ENCODE measurements at places on chromosomes 4 and X. TPM values are rescaled to one million over a fixed set of nuclear protein-coding genes. Genes with fewer than 3 reads are reported as not detected.

- no peak overlapping the region for H3K27ac ChIP-seq
- H3K4me1 ChIP-seq: no peaks in the 10 kb centered on the region
- no peak for DNase-seq
- H3K27me3 ChIP-seq: peaks cover 5% of the 10 kb centered on the region
- H3K4me3 ChIP-seq: no peak overlapping the region
These were observed 43.3 kb upstream of the PPM1K start for GRCh38 chr4:88327665-88328064.

- no peak for DNase-seq
- H3K27me3 ChIP-seq: no peaks in the 10 kb centered on the region
- no peak overlapping the region for H3K4me3 ChIP-seq
- no peaks in the 10 kb centered on the region for H3K4me1 ChIP-seq
These were observed 58.4 kb upstream of the NEIL3 start for GRCh38 chr4:177251237-177251636.

DNA sequence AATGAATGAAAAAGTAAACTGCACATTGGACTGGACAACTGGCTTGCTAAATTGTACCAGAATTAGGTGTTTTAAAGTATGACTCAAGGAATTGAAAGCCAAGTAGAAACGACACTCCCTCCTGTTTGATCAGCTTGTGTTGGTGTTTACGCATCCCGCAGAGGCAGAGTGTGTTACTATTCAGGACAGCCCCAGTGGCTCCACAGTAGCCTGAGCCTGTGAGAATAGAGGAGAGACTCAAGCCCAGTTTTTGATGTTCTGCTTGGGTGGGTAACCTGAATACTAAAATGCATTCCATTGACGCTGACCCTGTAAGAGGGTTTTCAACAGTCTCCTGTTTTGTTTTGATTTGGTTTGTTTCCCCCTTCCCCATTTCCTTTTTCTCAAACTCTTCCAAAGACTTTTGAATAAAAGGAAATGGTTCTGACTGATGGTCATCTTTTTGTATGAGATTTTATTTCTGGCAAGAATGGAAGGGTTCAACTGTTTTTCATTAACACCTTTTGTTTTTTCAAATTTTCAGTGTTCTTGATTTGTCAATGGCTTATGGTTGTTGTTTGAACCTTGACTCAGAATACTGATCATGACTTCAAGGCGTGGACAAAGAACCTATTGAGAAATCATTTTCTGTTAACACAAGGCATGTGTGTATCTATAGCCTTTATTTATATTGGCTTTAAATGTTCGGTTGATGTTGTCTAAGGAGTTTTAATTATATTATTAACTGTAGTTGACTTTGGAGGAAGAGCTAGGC is 10.2 kb downstream of the ADGRL3 start:
- no peak for DNase-seq
- H3K36me3 ChIP-seq: no peaks in the 10 kb centered on the region
- no peaks in the 10 kb centered on the region for H3K4me1 ChIP-seq
- no peaks in the 10 kb centered on the region for H3K27me3 ChIP-seq

DNA sequence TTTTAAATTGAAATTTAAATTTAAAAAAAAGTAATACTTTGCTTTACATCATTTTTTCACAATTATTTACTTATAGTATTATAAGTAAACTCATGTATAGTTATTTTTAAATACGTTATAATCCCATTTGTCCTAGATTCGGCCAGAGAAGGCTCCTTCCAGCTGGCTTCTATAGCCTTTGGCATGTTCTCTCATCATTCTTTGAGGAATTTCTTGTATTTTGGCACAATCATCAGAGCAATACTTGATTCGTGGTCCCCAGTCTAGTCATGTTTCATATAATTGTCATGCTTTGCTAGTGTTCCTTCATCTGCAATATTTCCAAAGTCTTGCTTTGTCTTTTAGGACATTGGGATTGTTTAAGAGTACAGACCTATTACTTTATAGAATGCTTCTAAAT is 1037.9 kb upstream of the AGA start:
- H3K4me3 ChIP-seq: no peak overlapping the region
- H3K36me3 ChIP-seq: no peaks in the 10 kb centered on the region
- no peak overlapping the region for H3K27ac ChIP-seq
- no peaks in the 10 kb centered on the region for H3K4me1 ChIP-seq
- no peaks in the 10 kb centered on the region for H3K27me3 ChIP-seq
- DNase-seq: no peak

- H3K36me3 ChIP-seq: no peaks in the 10 kb centered on the region
- no peaks in the 10 kb centered on the region for H3K27me3 ChIP-seq
- H3K27ac ChIP-seq: no peak overlapping the region
- H3K4me3 ChIP-seq: no peak overlapping the region
- no peaks in the 10 kb centered on the region for H3K4me1 ChIP-seq
These were observed 1206.1 kb downstream of the ARAP2 start for GRCh38 chr4:35038079-35038805.

DNA sequence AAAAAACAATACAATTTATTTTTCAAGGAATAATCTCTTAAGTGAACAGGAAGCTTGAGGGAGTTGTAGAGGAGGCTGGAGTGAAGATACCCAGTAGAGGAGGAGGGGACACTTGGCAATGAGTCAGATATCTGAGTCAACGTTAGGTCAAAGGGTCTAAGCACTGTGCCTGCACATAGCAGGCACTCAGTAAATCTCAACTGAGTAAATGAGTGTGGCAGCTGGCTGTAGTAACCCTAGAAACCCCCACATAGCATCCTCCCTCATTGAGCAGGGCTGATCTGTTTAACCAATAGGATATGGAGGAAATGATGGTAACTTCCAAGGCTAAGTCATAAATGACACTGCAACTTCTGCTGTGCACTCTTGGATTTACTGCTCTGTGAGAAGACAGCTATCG is 186.0 kb upstream of the FAM241A start:
- H3K4me3 ChIP-seq: no peak overlapping the region
- DNase-seq: peak; percentile 10
- no peaks in the 10 kb centered on the region for H3K27me3 ChIP-seq
- H3K4me1 ChIP-seq: no peaks in the 10 kb centered on the region
- no peak overlapping the region for H3K27ac ChIP-seq

- H3K36me3 ChIP-seq: no peaks in the 10 kb centered on the region
- no peak overlapping the region for H3K4me3 ChIP-seq
- DNase-seq: no peak
- no peaks in the 10 kb centered on the region for H3K4me1 ChIP-seq
- H3K27ac ChIP-seq: no peak overlapping the region
These were observed 207.2 kb downstream of the ARAP2 start for GRCh38 chr4:36037127-36037526.

DNA sequence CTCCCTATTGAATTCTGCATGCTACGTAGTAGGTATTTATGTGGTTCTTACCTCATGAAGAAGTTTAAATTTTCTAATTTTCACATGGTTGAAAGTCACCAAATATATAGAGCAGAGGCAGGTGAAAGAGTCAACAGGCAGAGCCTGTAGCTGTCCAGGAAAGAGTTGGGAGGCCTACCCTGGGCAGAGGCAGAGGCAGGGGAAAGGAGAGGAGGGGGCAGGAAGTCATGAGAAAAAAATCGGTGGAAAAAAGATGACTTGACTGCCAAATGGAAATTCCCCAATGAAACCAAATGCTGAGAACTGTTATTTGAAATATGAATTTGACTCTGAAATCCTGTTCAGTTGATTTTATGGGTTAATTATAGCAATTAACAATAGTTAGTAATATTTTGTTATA is 23.1 kb upstream of the GPR34 start:
- no peak overlapping the region for H3K4me3 ChIP-seq
- peaks cover 2% of the 10 kb centered on the region for H3K4me1 ChIP-seq
- no peaks in the 10 kb centered on the region for H3K36me3 ChIP-seq
- H3K27me3 ChIP-seq: no peaks in the 10 kb centered on the region

- peak; percentile 76 for DNase-seq
- no peak overlapping the region for H3K4me3 ChIP-seq
These were observed 41.1 kb downstream of the LUZP4 start for GRCh38 chrX:115330498-115331168.

GRCh38 chr4:16875487-16875886 is 23.0 kb downstream of the LDB2 start:
- 0 out of 2 replicates have a peak, but pooled peaks cover 1% of the 10 kb centered on the region for H3K4me1 ChIP-seq
- DNase-seq: peak; percentile 94
- peaks cover 2% of the 10 kb centered on the region for H3K36me3 ChIP-seq
- H3K4me3 ChIP-seq: no peak overlapping the region
- no peak overlapping the region for H3K27ac ChIP-seq

GRCh38 chr4:21517126-21517859 is 431.3 kb downstream of the KCNIP4 start:
- no peaks in the 10 kb centered on the region for H3K4me1 ChIP-seq
- no peak overlapping the region for H3K27ac ChIP-seq

DNA sequence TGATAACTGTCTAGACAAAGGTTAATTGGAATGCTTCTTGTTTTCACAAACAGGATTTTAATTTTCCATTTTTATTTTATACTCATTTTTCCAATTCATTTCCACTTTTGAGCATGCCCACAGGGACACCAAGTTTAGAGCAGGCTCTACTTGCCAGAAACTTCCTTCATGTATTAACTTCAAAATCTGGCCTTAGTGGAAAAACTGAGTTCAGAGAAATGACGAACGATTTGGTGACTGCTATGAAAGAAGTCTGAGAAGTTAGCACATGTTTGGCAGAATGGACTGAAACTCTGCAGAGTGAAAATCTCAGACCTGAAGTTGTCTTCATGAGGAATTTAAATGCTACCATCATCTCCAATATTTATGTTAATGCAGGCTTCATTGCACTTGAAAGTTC is 214.1 kb downstream of the THOC2 start:
- no peaks in the 10 kb centered on the region for H3K27me3 ChIP-seq
- no peak for DNase-seq
- H3K27ac ChIP-seq: no peak overlapping the region
- H3K4me3 ChIP-seq: no peak overlapping the region
- no peaks in the 10 kb centered on the region for H3K4me1 ChIP-seq
- no peaks in the 10 kb centered on the region for H3K36me3 ChIP-seq

GRCh38 chr4:128322986-128323385 is 35.4 kb upstream of the PGRMC2 start:
- no peak overlapping the region for H3K4me3 ChIP-seq
- no peaks in the 10 kb centered on the region for H3K36me3 ChIP-seq
- H3K4me1 ChIP-seq: peaks cover 22% of the 10 kb centered on the region
- peak overlapping the region; percentile 71 for H3K27ac ChIP-seq
- no peaks in the 10 kb centered on the region for H3K27me3 ChIP-seq

GRCh38 chr4:26281881-26282280 is 38.9 kb upstream of the RBPJ start:
- peak; percentile 83 for DNase-seq
- H3K27ac ChIP-seq: peak overlapping the region; percentile 79
- H3K4me1 ChIP-seq: peaks cover 5% of the 10 kb centered on the region

DNA sequence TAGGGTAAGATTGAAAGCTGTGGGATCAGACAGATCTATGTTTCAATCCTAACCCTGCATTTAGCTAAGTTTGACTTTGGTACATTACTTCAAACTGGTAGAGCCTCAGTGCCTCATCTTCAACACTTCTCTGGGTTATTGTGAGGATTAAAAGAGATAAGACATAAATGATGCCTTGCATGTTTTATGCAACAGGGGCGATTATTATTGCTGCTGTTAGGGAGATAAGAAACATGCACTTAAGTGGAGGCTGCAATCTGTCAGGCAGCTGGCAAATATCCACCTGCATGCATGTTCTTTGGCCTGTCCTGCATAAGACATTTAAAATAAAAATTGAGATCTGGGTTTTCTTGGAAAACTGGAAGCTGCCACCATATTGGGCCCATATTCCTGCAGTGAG is 24.6 kb downstream of the UNC5C start:
- no peaks in the 10 kb centered on the region for H3K4me1 ChIP-seq
- no peak overlapping the region for H3K4me3 ChIP-seq
- H3K36me3 ChIP-seq: no peaks in the 10 kb centered on the region

DNA sequence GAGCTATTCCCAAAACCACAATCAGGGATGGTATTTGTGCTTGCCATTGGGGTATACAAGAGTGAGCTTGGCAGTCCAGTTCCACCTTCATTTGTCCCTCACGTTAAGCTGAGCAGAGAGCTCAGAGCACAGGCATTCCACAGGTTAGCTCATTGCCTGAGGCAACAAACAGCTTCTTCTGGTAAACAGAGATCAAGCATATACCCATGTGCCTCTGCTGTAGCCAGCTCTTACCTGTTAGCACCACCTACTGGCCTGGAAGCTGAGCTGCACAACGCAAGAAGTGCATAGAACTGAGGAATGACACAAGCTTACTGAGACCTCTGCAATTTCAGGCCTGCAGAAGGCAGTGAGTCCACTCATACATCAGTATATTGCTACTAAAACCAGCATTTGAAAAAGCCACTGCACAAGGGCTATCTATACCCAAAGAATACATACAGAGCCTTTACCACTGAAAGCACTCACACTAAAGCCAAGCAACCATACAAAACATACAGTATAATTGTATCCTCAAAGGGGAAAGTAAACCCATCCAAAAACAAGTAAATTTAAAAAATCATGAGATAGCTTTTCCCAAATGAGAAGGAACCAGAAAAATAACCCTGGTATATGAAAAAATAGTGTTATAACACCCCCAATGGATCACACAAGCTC is 258.3 kb upstream of the GABRA2 start:
- DNase-seq: peak; percentile 64
- no peaks in the 10 kb centered on the region for H3K4me1 ChIP-seq
- no peaks in the 10 kb centered on the region for H3K36me3 ChIP-seq
- no peak overlapping the region for H3K4me3 ChIP-seq

- DNase-seq: no peak
- peaks cover 21% of the 10 kb centered on the region for H3K4me1 ChIP-seq
- no peak overlapping the region for H3K4me3 ChIP-seq
- H3K27me3 ChIP-seq: no peaks in the 10 kb centered on the region
- H3K36me3 ChIP-seq: no peaks in the 10 kb centered on the region
These were observed 22.9 kb downstream of the PDGFC start for GRCh38 chr4:156948738-156949137.

- DNase-seq: no peak
- no peaks in the 10 kb centered on the region for H3K27me3 ChIP-seq
- H3K4me1 ChIP-seq: peaks cover 49% of the 10 kb centered on the region
- peak overlapping the region; percentile 96 for H3K27ac ChIP-seq
These were observed 128.7 kb downstream of the AFAP1 start for GRCh38 chr4:7810783-7811535.

DNA sequence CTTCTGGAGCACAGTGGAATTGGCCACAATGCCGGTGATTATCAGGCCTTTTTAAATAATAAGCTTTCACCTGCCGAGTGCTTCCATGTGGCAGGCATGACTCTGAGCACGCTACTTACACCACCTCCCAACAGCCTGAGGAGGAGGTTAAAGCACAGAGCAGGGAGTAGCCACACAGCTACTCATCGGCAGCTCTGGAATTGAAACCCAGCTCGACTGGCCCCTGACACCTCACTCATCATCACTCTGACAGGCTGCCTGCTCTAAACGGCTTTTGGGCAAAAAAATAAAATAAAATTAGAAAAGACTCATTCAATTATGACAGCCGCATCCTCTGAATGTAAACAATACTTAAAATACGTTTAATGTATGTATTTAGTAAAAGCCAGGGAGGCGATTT is 326.4 kb upstream of the NOCT start:
- H3K36me3 ChIP-seq: no peaks in the 10 kb centered on the region
- DNase-seq: peak; percentile 50
- peaks cover 28% of the 10 kb centered on the region for H3K4me1 ChIP-seq
- no peak overlapping the region for H3K4me3 ChIP-seq
- peak overlapping the region; percentile 72 for H3K27ac ChIP-seq

USP26 gene
- total RNA-seq: not detected

IL3RA gene
- not detected for total RNA-seq

CSN1S1 gene
- total RNA-seq: not detected

RGN gene
- 0.18 TPM for total RNA-seq

ZDHHC15 gene
- total RNA-seq: not detected

SSX3 gene
- not detected for total RNA-seq

SSX1 gene
- not detected for total RNA-seq

KCND1 gene
- total RNA-seq: 0.28 TPM
